ENCODE measurements at places on chromosomes 1 and 21.

GRCh38 chr1:89637496-89637895, 4.6 kb downstream of the LRRC8C start:
- no peak for DNase-seq

GRCh38 chr1:17438318-17439249, 893 bp downstream of the RCC2 start:
- peak; percentile 67 for DNase-seq

DNA sequence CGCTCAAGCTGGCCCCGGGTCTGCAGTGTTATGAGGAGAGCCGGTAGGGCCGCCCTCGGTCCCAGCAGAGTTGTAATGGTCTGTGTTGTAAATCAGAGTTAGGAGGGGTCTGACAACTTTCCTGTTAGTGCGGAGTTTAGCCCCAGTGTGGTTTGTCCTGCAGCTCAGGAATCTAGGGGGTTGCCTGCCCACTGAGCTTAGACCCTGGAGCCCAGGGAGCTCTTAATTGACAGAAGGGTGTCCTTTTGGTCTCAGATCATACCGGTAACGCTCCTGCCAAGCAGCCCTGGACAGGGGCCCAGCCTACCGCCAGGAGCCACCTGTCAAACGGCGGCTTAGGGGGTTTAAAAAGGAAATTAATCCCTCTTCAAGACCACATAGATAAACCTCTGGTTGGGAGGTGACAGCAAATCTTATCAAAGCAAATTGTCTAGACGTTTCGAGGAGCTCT, 164.4 kb downstream of the DYRK1A start:
- no peak for DNase-seq

GRCh38 chr21:16740511-16740910, 772.3 kb upstream of the CXADR start:
- DNase-seq, result no peak

DNA sequence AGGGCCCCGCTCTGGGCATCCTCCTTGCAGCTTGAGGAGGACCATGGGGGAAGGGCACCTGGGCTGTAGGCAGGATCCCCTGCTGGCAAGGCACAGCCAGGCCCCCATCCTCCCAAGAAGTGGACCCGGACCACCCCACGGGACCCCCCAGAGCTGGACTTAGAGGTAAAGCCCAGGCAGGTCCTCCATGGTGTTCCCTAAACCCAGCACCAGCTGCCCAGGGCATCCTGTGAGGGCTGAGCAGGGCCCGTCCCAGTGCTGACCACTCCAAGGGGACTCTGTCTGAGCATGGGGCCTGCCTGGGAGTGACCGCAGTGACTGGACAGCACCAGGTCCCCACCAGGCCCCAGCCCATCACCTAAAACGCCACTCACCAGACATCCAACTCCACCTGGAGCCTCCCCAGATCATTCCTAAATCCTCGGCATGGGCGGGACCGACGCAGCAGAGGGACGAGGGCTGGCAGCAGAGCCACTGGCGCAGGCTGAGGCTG, 21.3 kb downstream of the COL6A2 start:
- no peak for DNase-seq

- DNase-seq, result no peak
Observed at GRCh38 chr1:201760516-201760915, 68.4 kb upstream of the IPO9 start.

- DNase-seq, result no peak
Observed at GRCh38 chr1:10615332-10615731, 140.6 kb downstream of the PEX14 start.

DNA sequence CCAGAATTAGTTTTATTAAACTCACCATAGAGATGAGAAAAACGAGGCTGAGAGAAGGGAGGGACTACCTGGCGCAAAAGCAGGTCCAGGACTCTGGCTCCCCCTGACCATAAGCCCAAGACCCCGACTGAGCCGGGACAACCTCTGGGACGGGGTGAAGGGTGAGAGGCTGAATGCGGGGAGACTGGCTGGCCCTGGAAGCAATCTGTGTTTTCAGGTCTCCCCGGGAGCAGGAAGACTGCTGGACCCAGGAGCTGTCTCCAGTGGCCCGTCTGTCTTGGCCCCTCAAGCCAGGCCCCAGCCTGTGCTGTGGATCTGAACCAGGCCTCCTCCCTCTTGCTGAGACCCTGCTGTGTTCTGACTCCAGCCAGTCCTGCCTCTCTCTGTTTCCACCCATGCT, 240.8 kb downstream of the TRABD2B start:
- no peak for DNase-seq

DNA sequence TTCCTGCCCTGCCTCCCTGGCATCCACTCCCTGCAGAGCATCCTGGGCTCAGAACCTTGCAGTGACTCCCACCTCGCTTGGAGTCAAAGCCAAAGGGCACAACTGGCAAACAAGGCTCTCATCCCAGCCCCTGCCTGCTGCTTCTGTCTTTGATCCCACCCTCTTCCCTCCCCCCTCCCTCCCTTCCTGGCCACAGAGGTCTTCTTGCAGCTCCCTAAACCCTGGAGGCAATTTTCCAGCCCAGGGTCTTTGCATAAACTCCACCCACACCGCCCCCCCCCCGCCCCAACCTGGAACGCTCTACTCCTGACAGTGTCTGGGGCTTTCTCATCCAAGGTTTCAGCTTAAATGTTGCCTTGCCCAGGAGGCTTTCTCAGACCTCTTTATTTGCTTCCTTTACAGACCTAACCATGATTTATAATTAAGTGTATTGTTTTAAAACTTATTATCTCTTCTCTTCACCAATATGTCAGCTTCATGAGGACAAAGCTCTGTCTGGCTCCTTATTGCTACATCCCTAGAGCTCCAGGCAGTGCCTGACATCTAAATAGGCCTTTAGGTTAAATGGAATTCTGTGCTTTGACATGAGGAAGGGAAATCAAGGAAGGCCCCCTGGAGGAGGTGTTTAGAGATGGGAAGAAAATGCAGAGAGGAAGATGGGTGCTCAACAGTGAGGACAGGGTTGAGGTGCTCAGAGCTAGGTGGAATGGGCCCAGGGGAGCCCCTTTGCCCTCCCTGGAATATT, 37.7 kb upstream of the PADI1 start:
- no peak for DNase-seq

GRCh38 chr1:212125654-212126053, 90.1 kb downstream of the DTL start:
- DNase-seq, result no peak

- DNase-seq, result no peak
Observed at GRCh38 chr1:192081359-192081758, 76.9 kb upstream of the RGS18 start.

- no peak for DNase-seq
Observed at GRCh38 chr21:16676391-16676790, 836.5 kb upstream of the CXADR start.

DNA sequence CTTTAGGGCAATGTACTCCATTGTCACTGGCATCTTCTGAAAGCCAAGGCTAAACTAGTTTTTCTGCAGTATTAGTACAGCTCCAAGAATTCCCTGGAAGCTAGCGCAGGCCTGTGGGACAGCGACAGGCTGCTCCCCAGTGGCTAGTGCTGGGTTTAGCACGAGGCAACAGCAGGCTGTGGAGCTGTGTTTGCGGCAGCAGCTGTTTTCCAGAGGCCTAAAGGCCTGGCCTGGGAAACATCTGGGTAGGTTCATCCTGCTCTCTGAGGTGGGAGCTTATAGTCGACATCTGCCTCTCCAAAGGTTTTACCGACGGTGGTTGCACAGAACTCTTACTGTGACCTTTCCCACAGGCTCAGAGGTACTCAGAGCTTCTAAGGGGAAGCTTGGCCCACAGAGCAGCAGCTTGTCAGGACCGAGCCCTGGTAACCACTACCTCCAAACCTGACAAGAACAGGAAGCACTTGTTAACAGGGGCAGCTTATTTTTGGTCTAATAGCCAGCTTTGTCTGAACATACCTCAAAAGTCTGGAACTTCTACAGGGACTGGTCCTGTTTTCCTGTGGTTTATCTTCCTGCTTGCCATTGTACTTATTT, 17.2 kb downstream of the CC2D1B start:
- peak; percentile 33 for DNase-seq

DNA sequence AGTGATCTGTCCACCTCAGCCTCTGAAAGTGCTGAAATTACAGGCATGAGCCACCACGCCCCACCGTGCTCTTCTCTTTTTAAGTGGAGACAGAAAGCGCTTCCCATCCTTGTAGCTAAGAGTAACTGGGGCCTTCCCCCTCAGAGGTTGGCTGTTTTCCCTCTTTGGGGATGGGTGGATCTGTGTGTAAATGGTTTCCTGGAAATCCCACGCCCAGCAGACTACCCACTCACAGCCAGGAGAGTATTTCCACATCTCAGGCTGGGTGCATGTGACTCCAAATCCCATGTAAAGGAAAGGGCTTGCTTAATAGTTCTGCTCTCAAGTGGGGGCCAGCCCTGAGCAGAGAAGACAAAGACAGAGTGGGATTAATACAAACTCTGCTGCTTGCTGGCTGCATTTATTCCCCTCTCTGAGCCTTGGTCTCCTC, 19.6 kb upstream of the TCEA3 start:
- DNase-seq, result no peak

DNA sequence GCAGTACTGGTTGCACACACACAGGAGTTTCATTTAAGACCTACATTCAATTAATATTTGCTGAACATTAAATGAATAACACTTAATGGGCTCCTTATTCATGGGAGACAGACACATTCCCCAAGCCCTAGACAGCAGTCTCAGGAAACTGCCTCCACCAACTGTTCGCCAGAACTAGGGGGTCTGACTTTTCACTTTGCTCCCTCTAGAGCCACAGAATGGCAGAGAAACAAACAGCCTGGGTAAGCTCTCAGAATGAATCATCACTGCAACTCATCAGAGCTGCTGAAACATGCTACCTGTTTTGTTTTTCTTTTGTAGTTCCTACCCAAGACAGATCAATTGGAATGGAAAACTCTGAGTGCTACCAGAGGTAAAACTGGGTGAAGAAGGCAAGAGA, 31.7 kb downstream of the ELK4 start:
- DNase-seq, result no peak

GRCh38 chr21:29680273-29680672, 259.5 kb downstream of the GRIK1 start:
- no peak for DNase-seq

DNA sequence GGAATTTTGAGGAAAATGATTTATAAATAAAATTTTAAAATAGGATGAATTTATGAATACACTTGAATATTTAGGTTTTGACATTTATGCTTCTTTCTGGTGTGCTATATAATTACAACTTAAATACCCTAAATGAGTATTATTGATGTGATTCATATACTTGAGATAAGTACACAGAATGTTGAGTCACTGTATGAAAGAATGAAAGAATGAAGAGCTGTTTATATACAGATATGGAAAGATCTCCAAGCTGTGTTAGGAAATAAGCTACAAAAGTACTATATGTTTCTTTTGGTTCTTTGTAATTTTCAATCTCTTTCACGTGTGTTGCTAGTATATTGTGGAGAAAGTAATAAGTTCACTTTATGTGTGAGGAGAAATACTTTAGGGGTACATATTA, 147.2 kb downstream of the RASAL2 start:
- DNase-seq, result no peak

DNA sequence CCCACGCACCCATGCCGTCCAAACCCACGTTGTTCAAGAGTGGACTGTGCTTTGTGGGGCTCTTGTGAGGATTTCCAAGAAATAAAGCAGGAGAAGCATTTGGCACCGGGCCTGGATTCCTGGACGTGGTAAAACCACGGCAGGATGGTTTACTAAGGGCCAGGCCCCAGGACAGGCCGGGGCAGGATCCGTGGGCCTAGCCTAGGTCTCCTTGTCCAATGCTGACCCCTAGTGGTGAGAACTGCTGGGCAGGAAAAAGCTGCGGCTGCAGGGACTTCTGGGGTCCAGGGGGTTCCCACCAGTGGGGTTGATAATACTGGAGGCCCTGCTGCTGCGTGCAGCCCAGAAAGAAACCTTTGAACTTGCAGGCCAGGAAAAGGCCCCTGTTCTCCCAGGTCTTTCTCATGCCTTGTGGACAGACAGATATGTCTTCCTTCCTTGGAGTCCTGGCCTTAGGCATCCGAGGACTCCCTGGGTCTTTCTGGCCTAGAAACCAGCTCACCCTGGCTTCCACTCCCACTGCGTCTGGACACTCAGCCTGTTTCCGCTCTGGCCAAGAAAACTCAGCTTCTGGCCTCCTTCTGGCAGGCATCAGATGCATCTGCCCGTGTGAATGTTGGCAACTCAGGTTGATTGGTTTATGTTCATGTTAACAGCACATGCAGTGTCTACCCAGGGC, 106.9 kb upstream of the TMEM51 start:
- peak; percentile 69 for DNase-seq

DNA sequence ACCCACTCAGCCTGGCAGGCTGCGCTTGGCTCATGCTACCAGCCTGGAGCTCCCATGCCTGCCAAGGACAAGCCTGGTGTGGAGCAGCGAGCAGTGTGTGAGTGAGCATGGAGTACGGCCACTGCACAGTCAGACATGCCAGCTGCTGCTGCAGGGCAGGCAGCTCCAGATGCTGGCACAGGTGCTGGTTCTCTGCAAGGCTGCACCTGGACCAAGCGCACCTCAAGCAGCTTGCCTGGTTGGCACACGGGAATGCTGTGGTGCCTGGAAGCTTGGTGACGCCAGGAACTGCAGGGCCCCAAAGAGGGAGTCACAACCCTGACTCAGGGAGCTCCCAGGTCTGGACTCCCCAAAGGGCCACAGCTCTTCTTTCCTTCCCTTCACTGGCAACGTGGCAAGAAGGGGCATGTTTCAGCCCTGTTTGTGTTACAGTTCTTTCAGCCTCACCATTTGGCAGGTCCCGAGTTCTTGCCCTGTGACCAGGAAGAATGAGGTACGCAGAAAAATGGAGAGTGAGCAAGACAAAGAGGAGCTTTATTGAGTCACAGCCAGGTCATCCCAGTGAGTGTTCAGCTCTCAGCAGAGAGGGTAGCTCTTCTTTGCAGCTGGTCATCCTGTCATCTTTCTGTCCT, 26.1 kb downstream of the ACOT7 start:
- DNase-seq, result no peak

DNA sequence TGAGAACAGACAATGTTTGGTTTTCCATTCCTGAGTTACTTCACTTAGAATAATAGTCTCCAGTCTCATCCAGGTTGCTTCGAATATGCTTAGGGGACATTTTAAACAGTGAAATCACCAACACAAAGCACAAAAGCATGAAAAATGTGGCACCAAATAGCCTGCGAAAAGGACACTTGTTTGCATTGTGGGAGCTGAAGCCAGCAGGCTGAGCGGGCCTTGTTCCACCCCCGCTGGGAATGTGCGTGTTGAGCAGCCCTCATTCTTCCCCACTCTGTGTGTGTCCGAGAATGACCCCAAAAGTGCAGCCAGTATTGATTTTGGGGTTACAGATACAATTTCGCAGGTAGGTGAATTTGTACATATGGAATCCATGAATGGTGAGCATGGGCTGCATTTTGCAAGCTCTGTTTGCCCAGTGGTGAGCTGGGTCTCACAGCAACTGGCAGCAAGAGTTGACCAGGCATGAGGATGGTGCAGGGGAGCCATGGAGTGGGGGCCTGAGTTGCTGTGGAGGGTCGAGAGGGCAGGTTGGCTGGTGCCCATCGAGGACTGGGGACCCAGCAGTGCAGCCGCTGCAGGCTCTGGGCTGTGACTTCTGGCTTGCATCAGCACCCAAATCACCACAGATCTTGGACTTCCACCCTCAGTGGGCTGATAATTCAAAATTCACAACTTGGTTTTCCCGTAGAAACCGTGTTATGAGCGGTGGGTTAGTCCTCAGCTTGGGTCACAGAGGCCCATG, 29.4 kb downstream of the NENF start:
- no peak for DNase-seq

- DNase-seq, result no peak
Observed at GRCh38 chr1:171637928-171638576, 14.4 kb downstream of the MYOC start.

All from T47D (cell line).